Stimulated activated CD4-positive, alpha-beta T cell treated with anti-CD3 and anti-CD28 coated beads, TNF-alpha, amount 100 ng/mL, for 24 hours (primary cell): ENCODE measurements at places on chromosomes 7 and 10.
A peak's percentile ranks its signal among the peaks of the same experiment; 100 is the strongest.

DNA sequence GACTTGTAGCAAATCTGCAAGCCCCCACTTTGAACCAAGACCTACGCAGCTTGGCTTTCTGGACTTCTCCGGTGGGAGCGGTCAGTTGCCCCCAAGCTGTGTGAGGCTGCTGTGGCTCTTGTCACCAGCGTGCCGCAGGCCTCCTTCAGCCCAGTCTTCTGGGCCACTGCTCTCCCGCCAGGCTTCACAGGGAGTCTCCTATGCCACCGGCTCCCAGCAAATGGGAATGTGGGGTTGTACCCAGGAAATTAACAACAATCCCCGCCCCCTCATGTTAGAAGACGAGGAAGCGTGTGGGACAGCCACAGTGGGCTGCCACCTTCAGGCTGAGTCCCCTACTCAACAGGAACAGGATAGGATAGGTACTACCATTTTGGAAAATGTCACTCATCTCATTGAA is 4.2 kb downstream of the WDR86 start:
- DNase-seq = no peak

DNA sequence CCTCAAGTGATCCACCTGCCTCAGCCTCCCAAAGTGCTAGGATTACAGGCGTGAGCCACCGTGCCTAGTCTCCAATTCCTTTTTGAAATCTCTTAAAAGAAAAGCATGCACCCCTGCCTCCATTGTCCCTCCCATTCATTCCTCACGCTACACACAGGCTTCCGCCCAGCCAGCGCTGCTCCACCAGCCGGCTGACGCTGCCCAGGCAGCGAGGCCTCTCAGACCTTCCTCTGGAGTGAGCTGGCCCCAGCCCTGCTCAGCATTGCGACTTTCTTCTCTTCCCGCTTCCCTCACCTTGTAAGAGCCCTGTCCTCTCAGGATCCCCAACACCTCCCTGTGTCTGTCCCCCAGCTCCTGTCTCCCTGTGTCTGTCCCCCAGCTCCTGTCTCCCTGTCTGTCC is 23.6 kb downstream of the RGS10 start:
- DNase-seq = no peak

GRCh38 chr10:105243381-105243780 is 602.3 kb downstream of the SORCS3 start:
- DNase-seq = no peak

- no peak for DNase-seq
These were observed 355.4 kb downstream of the HGF start for GRCh38 chr7:81414411-81414810.

DNA sequence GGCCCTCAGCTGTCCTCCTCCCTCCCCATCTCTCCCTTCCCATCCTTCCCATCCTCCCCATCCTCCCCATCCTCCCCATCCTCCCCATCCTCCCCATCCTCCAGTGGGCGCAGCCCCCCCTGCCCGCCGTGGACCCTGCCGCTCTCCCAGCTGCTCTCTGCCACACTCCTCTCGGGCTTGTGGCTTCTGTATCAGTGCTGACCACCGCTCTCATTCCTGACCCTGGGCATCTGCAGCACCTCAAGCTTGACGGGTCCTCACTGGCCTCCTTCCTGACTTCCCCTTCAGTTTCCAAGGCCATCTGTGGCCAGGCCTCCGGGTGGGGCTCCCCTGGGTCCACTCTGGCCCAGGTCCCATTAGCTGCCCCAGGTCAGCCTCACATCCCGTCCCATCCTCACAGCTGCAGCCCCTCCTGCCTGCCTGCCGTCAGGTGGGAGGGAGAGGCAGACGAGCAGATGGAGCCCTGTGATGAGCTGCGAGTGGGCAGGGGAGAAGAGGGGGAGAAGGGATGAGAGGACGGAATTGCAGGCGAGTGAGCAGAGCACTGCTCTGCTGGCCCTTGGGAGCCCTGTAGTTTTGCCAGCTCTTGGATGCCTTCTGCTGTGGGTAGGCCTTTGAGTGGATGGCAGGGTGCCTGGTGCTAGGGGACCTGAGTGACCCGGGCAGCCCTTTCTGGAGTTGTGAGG is 35.7 kb downstream of the LHPP start:
- DNase-seq = no peak

DNA sequence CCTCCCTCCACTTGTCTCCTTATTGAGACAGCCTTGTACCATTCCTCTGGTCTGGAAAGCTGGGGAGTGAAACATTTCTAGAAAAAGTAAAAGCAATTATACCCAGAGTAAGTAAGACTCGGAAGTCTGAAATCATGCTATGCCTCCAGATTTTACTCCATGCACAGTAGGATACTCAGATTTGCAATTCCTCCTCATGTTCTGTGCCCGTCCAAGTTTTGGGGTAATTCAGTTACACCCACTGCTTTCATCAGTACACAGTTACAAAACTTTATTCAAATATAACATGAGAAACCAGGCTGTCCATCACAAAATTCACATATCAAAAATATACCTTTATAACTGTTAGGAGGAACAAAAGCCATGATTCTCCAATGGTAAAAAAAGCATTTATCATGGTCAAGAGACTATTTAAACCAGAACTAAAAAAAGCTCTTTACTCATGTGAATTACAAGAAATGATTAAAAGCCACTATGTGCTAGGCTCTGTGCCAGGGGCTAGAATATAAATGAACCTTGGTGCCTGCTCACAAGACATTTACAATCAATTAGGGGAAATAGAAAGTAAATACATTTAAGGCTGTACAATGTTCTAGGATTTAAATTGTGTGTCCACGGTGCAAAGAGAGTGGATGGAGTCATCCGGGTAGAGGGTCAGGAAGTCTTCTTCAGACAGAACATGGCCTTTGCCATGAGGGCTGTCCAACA is 320.2 kb downstream of the ELMO1 start:
- DNase-seq = no peak

DNA sequence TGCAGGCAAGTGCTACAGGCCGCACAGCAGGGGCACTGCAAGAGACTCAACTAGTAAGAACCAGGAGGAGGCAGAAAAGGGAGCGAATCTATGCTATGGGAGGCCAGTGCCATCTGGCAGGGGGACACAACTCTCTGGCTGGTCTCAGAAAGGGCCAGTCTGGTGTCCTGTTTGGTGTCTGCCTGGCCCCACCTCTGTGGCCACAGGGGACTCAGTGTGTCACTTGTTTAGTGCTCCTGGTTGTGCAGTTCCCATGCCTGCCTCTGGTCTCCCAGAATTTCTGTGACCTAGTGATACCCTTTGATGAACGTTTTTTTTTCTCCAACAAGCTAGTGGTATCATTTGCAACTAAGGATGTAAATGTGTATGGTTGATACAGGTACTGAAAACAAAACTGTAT is 59.2 kb upstream of the JCAD start:
- no peak for DNase-seq

- DNase-seq = no peak
These were observed 11.6 kb upstream of the ERCC6 start for GRCh38 chr10:49550563-49550962.

DNA sequence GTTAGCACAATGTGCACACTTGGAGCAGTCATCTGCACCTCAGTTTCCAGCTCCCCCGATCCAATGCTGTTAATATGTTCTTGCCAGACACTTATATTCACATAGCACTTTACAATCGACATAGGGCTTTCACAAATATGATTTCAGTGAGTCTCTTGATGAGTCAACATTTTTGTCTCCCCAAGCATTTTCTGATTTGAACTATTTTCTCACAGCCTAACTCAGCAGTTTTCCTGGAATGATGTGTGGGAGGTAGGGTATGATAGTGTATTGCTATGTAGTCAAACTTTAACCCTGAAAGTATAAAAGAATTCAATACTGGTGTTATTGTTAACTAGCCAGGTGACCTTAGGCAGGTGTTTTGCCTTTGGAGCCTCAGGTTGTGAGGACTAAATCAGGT is 82.5 kb upstream of the LRGUK start:
- no peak for DNase-seq

DNA sequence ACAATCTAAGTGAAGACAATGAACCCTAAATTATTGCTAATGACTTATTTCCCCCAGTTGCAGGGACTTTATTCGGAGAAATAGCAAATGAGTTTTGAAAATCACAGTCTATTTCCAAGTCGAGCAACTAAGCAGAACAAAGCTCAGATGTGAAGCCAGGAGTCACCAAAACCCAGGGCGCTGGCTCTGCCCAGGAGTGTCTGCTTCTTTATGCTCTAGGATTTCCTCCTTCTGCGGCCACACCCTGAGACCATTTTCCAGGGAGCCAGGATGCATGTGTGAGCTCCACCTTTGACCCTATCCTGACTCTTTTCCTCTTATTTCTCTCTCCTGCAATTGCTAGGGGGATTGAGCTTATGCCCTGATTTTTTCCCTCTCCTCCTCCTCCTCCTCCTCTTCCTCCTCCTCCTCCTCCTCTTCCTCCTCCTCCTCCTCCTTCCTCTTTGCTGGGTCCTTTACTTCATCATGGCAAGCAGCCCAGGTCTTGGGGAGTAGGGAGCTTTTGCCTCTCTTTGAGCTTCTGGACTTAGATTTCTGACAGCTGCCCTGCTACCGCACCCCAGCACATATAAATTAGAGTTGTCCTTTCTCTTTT is 234.4 kb downstream of the ARL4A start:
- no peak for DNase-seq

- DNase-seq = no peak
These were observed at the start of gene CUX1 for GRCh38 chr7:101817471-101818286. TSS of gene CUX1 (plus strand) at chr7:101817626. CDS start at chr7:101817640, 14 bp downstream.

DNA sequence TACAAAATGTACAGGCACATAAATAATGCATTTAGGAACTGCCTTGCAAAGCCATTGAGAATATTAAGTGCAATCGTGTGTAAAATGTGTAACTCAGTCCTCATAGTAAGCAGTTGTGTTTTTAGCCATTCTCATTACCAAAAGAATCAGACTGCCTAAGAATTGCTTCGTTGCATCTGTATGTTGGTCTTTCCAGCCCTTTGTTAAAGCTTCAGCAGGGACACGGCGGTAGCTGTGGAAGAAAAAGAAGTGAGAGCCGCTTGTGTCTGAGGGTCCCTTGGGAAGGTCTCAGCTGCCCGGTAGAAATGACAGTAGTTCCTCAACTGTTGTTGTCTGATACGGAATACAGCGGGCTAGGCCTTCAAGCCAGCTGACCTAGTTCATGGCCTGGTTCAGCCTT is 22.8 kb upstream of the ACSL5 start:
- DNase-seq = no peak

- peak; percentile 22 for DNase-seq
These were observed 61.4 kb upstream of the GPR158 start for GRCh38 chr10:25113191-25114035.

GRCh38 chr10:69842882-69843281 is 41.2 kb downstream of the COL13A1 start:
- DNase-seq = no peak

DNA sequence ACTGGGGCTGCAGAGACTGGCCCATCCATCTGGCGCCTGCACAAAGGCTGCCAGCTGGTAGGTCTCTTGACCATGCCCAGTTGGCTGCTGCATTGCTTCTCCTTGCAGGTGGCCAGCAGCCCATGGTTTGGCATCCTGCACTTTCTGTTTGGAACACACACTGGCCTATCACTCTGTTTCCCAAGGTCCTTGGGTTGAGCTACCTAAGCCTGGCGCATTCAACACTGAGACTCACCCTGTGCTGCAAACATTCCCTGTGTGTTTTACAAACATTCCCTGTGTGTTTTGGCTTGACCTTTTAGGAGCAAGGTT is 55.5 kb downstream of the TACR2 start:
- DNase-seq = no peak
